ENCODE measurements at places on chromosomes 11 and 22.

DNA sequence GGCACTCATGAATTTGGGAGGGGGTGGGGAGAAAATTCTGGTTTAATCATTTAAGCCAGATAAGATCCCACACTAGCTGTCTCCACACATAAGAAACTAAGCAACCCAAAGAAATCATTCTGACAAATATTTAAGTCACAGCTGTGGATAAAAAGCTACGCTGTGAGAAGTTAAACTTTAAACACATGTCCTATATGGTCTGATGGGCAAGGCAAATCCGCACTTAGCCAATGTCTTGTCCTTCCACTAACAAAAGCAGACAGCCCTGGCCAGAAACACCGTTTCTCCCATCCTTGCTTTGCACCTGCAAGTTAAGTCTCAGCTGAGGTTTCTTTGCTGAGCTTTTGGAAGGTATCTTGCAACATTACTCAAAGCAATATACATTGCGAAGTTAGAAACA, 68.0 kb downstream of the ETS1 start:
- no peak for DNase-seq
- H3K36me3 ChIP-seq, result peaks cover 84% of the 10 kb centered on the region
- H3K4me3 ChIP-seq, result peak overlapping the region; percentile 96
- H3K27me3 ChIP-seq, result no peaks in the 10 kb centered on the region

DNA sequence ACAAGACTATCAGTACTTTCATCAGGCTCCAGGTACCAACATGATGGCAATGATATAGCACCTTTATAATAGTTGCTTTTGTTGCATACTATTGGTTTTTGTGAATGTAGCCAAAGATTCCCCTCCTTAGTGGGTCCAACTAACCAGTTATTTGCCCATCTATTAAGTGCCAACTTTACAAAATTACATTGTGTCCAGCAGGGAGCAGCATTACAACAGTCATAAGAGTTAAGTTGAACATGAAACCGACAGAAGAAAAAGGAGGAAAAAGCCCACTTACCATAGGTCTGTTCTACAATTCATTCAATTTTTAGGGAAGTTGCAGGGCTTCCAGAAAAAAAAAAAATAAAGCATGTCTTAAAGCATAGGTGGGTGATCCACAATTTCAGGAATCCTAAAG, 21.6 kb downstream of the IMMP1L start:
- H3K4me3 ChIP-seq, result no peak overlapping the region
- no peaks in the 10 kb centered on the region for H3K27me3 ChIP-seq
- H3K4me1 ChIP-seq, result peaks cover 31% of the 10 kb centered on the region
- peaks cover 30% of the 10 kb centered on the region for H3K36me3 ChIP-seq
- no peak for DNase-seq
- H3K27ac ChIP-seq, result no peak overlapping the region

DNA sequence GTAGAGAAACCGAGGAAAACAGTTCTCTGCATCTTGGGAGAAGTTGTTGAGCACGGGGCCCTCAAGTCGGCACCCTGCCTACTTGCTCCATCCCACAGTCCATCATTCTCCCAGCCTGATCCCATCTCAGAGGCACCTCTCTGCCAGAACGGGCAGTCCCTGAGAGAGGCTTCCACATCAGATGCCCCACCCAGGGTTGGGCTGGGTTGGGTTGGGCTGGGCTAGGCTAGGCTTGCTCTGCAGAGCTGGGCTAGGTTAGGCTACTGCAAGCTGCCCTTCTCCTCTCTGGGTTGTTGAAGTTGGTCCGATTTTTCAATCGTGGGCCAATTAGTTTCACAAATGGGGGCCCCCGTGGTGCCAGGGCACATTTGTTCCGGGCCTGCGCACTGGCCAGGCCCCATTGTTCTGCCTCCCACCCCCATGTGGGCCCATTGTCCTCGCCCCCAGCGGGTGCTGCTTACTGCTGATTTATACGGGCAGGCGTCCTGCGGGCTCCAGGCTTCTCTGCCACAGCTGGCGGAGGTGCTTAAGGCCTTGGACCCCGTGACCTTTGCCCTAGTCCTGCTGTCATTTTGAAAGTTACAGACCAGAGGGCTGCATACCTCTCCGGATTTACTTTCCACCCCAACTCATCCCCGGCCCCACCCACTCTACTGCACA, 63.7 kb upstream of the NNMT start:
- no peaks in the 10 kb centered on the region for H3K36me3 ChIP-seq
- no peaks in the 10 kb centered on the region for H3K4me1 ChIP-seq
- no peak overlapping the region for H3K27ac ChIP-seq
- no peak overlapping the region for H3K4me3 ChIP-seq
- no peak for DNase-seq
- H3K27me3 ChIP-seq, result no peaks in the 10 kb centered on the region

GRCh38 chr22:17788528-17789378, 14.5 kb upstream of the BID start:
- peaks cover 1% of the 10 kb centered on the region for H3K4me1 ChIP-seq
- peaks cover 20% of the 10 kb centered on the region for H3K36me3 ChIP-seq
- H3K27me3 ChIP-seq, result no peaks in the 10 kb centered on the region
- DNase-seq, result no peak
- no peak overlapping the region for H3K4me3 ChIP-seq

DNA sequence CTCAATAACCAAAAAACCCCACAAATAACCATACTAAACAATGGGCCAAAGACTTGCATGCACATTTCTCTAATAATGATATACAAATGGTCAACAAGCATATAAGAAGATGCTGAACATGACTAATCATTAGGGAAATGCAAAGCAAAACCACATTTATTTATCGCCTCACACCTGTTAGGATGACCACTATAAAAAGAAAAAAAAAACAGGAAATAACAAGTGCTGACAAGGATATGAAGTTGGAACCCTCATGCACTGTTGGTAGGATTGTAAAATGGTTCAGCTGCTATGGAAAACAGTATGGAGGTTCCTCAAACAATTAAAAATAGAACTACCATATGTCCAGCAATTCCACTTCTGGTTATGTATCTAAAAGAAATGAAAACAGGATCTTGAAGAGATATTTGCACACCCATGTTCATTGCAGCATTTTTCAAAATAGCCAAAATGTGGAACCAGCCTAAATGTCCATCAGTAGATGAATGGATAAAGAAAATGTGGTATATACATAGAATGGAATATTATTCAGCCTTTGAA, 66.2 kb downstream of the AMBRA1 start:
- DNase-seq, result no peak
- H3K27ac ChIP-seq, result peak overlapping the region; percentile 18
- peaks cover 48% of the 10 kb centered on the region for H3K4me1 ChIP-seq
- H3K36me3 ChIP-seq, result peaks cover 13% of the 10 kb centered on the region
- H3K27me3 ChIP-seq, result no peaks in the 10 kb centered on the region
- no peak overlapping the region for H3K4me3 ChIP-seq

Measured in activated T-cell treated with anti-CD3 and anti-CD28 coated beads, Interleukin-2, amount 50 U/mL, for 24 hours (primary cell).